ENCODE measurements at places on chromosomes 5 and 9. TPM values are rescaled to one million over a fixed set of nuclear protein-coding genes. Genes with fewer than 3 reads are reported as not detected.

The PCDHGA12 gene
- not detected for total RNA-seq

The NEUROG1 gene
- total RNA-seq: not detected

The CD14 gene
- 4.0 TPM for total RNA-seq

The MAPK9 gene
- 46.5 TPM for total RNA-seq

The NR5A1 gene
- total RNA-seq: 0.05 TPM

The GPSM1 gene
- total RNA-seq: 10.7 TPM

The OR1J2 gene
- not detected for total RNA-seq

The SLC35D2 gene
- 14.3 TPM for total RNA-seq

The SURF2 gene
- 41.1 TPM for total RNA-seq

The GRM6 gene
- total RNA-seq: not detected

The TRPM3 gene
- not detected for total RNA-seq

The PCDHA7 gene
- 0.09 TPM for total RNA-seq

The F2RL1 gene
- total RNA-seq: 254 TPM

The ARHGEF37 gene
- total RNA-seq: 1.3 TPM

The ATP10B gene
- total RNA-seq: not detected

The RNF183 gene
- total RNA-seq: not detected

The IQGAP2 gene
- 1.2 TPM for total RNA-seq

The GNG10 gene
- 72.1 TPM for total RNA-seq

The SOWAHA gene
- total RNA-seq: 0.15 TPM

The WWC1 gene
- 87.1 TPM for total RNA-seq

The ORM1 gene
- not detected for total RNA-seq

The CDH10 gene
- total RNA-seq: 0.16 TPM

The INSL6 gene
- total RNA-seq: not detected

The ECM2 gene
- 0.12 TPM for total RNA-seq

The PIP5KL1 gene
- total RNA-seq: 2.1 TPM

The SPATA31E1 gene
- total RNA-seq: not detected

The ZBED3 gene
- total RNA-seq: 4.5 TPM

The CATSPER3 gene
- 0.49 TPM for total RNA-seq

The TNFSF8 gene
- total RNA-seq: not detected

The LCN6 gene
- total RNA-seq: not detected
